Right ventricle myocardium superior (tissue), 1 donor: ENCODE measurements at places on chromosomes 4 and X. TPM values are rescaled to one million over a fixed set of nuclear protein-coding genes. Genes with fewer than 3 reads are reported as not detected.

Gene NAP1L5
- total RNA-seq = 1.9 TPM

Gene KCTD8
- total RNA-seq = 0.08 TPM

Gene ANXA10
- total RNA-seq = not detected

Gene RTL9
- 0.35 TPM for total RNA-seq

Gene NEUROG2
- total RNA-seq = not detected

Gene STBD1
- 27.2 TPM for total RNA-seq

Gene CT45A3
- not detected for total RNA-seq

Gene ABCG2
- 0.75 TPM for total RNA-seq

Gene YIPF7
- total RNA-seq = 1.00 TPM
